Amniotic stem cell (primary cell): ENCODE measurements at places on chromosomes 11 and 22.

- no peak for DNase-seq
Measured at GRCh38 chr11:1388763-1389102, 1.0 kb upstream of the BRSK2 start.

- DNase-seq = no peak
Measured at GRCh38 chr11:2194877-2195755, 23.5 kb upstream of the TH start.

GRCh38 chr11:19903620-19904069, 191.0 kb downstream of the NAV2 start:
- peak; percentile 82 for DNase-seq

DNA sequence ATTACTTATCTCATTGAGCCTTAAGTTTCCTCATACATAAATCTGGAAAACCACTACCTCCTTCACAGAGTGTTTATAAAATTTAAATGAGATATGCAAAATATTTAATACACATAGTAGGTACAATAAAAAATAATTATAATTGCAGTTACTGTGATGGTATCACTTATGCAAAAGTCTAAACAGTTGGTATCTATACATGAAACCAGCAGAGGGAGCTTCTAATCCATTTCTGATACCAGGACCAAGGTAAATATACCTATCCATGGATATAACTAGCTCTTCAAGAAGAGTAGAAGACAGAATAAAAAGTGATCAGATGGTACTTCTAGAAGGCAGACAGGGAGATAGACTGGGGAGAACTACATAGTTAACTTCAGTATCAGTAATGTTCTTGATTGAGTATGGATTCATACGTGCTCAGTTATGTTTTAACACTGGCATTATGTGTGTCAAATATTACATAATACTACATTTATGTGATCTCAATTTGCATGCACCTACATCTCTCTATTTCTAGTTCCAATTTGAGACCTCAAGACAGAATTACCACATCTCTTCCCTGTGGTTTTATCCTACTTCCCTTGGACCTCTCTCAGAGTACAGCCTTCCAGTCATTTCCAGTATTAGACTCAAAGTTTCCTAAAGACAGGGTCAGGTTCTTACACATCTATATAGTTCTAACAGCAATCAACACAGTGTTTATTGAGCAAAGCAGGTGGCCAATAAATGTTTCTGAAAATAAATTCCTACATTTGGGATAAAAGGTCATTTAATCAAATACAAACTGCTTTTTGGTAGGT, 13.7 kb upstream of the TSG101 start:
- DNase-seq = no peak

- no peak for DNase-seq
Measured at GRCh38 chr11:113806406-113806805, 26.8 kb downstream of the CLDN25 start.

DNA sequence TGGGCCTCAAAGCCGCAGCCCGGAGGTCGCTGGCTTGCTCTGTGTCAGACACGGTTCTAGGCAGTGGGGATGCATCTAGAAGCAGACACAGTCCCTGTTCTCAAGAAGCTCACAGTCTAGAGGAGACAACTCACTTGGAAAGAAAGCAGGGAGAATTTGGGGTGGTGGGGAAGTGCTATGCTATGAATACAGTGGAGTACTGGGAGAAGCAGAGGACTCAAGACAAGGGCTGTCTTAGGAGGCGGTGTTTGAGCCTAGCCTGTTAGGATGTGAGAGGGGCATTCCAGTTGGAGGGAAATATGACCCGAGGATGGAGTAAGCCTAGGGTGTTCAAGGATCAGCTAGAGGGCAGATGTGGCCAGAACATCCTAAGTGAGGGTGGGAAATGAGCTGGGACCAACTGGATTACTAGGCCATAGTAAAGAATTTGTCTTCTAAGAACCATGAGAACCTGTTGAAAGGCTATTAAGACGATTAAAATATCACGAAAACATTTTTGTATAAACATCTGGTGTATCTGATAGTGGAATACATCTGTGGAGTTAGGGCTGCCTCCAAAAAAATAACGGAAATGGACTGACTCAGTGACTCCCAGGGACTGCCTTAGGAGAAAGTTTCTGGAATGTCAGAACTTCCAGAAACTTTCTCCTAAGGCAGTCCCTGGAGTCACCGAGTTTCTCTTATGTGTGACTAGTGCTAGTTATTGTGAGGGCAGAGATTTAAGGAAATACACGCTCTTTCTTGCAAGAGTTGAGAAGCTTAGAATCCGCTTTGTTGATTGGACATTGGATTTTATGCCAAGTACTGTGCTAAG, 1.1 kb upstream of the PITPNB start:
- DNase-seq = peak; percentile 55

GRCh38 chr11:122758974-122759373, 79.3 kb upstream of the CRTAM start:
- no peak for DNase-seq

GRCh38 chr11:116946414-116946813, 109.0 kb upstream of the APOA1 start:
- no peak for DNase-seq

DNA sequence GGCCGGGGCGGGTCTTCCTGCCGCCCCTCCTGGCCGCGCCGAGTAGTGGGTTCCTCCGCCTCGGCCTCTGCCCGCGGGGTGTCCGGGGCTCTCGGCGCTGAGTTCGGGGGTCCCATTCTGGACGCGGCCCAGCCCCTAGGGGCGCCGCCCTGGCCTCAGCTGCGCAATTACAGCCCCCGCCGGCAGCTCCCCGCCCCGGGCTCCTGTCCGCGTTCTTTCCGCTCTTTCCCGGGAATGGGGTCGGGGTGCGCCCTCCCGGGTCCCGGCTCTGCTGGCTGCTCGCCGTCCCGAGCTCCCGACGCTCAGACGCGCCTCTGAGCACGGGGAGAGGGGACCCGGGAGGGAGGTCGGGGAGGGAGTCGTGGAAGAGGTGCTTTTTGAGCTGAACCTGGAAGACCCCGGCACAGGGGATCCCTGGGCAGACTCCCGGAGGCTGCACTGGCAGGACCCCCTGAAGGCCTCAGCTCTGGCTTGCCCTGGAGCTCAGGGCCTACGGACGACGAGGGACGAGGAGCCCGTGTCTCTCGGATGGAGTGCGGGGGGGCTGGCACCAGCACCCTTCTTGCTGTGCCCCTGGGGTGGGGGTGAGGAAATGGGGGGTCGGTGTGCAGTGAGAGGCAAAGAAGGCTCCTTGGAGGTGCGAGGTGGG, 558 bp downstream of the TSPAN4 start:
- DNase-seq = no peak

- DNase-seq = no peak
Measured at GRCh38 chr11:96095884-96096303, 172.0 kb upstream of the MTMR2 start.

- no peak for DNase-seq
Measured at GRCh38 chr11:126344141-126345080, 11.1 kb upstream of the ST3GAL4 start.

GRCh38 chr11:7849018-7849417, 52.3 kb upstream of the OR5P2 start:
- no peak for DNase-seq

- DNase-seq = no peak
Measured at GRCh38 chr11:68965901-68966853, 14.6 kb downstream of the MRGPRD start.

DNA sequence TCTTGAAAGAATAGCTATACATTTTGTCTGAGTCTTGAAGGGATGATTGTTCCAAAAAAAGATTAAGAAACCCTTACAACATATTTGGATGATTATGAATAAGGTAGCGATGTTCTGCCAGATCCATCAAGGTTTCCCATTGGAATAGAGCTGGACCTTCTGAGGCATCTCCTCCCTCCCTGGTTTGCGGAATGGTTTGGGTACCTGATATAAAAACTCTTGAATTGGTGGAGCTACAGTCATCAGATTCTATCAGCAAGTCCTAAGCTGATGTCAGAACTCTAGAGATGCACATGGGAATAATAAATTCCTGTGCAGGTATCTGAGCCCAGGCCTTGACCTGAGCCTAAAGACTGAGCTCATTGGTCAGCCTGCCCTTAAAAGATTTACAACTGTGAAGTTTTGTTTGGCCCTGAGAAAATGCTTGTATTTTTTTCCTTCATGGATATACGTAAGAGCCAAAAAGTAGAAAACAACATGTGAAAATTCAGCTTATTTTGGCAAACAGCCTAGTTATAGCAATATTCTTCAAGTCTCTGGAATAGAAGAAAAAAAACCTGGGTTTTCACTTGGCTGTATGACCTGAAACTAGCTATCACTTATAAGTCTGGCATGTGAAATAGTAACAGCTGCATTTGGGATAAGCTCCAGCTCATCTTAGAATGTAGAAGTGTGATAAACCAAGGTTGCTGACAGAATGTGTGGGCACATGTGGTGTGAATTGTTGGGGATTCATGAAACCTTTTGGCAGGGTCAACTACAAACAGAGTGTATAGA, 265.7 kb upstream of the CTSC start:
- no peak for DNase-seq

GRCh38 chr11:110971140-110971539, 258.9 kb upstream of the ARHGAP20 start:
- no peak for DNase-seq

GRCh38 chr11:111977146-111978027, 40.2 kb downstream of the DIXDC1 start:
- no peak for DNase-seq

GRCh38 chr11:2213890-2214526, 42.4 kb upstream of the TH start:
- no peak for DNase-seq

- no peak for DNase-seq
Measured at GRCh38 chr11:74860743-74861142, 88.1 kb downstream of the XRRA1 start.

DNA sequence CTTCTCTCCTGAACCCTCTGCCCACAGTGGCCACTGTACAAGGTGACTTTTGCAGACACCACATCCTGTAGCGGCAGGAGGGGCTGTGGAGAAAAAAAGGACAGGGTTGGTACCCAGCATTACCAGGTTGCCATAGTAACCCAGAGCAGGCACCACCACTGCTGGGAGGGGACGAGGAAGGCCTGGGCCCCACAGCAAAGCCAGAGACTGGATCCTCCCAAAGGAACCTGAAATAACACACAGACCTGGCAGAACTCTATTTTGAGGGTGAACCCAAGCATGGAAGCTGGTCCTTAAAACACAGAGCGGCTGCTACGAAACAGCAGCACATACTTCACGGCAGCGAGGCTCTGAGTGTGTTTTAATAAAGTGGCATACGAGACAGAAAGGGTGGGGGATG, 380.6 kb downstream of the CTTN start:
- DNase-seq = no peak

DNA sequence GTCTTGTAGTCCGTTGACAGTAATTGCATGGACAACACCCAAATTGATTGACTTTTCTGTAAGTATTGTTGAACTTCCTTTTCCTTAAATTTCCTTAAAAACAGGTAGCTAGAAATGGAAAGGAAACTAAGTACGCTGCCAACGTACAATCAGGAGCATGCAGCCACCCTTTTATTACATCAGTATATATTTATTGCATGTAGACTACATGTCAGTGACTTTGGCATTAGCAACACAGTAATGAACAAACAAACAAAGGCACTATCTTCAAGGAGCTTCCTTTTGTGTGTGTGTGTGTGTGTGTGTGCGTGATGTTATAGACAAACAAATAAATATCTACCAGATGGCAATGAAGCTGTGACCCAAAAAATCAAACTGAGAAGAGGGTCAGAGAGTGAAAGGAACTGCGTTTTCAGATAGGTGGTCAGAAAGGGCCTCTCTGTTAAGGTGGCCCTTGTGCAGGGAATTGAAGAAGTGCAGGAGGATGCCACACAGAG, at the start of gene OR9Q1:
Gene OR9Q1 (plus strand): TSS at position 447 of the 497 bp plus-strand sequence. CDS start 155,564 bp downstream, outside the sequence.
- DNase-seq = no peak

DNA sequence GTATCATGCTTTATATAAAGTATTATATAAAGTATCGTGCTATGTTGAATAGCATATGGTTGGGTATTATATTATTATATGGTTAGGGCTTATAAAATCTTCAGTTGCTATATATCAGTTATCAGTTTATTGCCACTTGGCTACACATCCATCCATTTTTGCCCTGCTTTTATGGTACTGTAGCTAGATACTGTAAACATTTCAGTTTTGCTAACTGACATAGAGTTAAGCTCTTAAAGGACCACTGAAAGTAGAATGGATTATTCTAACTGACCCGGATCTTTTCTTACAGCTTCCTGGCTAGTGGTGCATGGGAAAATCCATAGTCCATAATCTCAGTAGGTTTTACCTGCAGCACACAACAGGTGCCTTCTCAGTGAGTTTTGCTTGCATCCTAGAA, 405.3 kb upstream of the LUZP2 start:
- DNase-seq = no peak

- DNase-seq = no peak
Measured at GRCh38 chr11:61588728-61589191, 7.9 kb upstream of the SYT7 start.

- DNase-seq = no peak
Measured at GRCh38 chr22:37262346-37262745, 18.3 kb upstream of the RAC2 start.

DNA sequence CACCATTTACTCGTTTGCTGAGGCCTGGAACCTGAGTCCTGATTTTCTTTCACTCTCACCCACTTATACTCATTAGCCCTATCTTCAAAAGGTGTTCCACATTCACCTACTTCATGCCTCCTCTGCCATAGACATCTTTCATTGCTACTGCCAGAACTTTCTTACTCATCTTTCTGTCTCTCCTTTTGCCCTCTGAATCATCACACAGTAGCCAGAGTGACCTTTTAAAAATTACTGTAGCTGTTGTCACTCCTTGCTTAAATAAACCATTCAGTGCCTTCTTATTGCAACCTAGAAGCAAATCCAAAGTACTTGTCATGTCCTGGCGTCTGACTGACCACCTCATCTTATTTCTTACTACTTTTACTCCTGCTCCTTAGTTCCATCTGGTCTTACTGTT, 38.2 kb downstream of the ATXN10 start:
- DNase-seq = no peak

DNA sequence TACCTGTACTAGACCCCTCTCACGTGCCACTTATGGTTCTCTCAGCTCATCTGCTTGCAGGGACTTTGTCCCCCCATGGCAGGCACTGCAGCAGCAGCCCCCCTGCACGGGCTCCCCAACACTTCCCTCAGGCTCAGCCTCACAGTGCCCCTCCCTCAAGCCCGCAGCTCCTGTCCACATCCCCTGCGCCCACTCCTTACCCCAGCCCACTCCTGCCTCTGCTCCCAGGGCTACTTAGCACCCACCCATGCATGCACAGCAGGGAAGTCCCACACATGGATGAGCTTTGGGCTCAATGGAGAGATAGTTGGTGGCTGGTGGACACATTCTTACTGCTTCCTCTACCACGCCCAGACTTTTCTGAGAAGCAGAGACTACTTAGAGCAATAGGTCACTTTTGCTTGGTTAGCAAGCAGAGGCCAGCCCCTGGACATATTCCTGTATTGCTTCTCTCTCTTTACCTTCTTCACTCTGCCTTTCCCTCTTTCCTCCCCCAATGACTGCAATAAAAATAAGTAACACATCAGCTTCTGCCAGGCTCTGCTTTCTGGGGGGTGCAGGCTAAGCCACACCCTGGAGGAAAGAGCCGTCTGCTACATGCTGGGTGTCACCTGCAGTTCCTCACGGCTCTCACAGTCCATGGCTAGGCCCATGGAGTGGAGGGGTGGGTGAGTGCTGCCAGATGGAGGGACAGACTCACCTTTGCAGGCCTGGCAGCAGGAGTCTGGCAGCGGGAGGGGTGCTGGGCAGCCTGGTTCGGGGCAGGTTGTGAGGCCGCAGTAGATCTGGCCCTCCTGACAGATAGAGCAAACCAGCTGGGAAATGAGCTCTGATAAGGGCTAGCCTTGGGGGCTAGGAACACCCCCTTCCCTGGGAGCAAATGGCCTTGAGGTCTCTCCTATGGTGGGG, 23.4 kb downstream of the CHRDL2 start:
- no peak for DNase-seq
